ENCODE measurements at places on chromosomes 5 and 9. TPM values are rescaled to one million over a fixed set of nuclear protein-coding genes. Genes with fewer than 3 reads are reported as not detected.

The LCN12 gene
- total RNA-seq, result 0.38 TPM

The DUSP1 gene
- total RNA-seq, result 15.4 TPM

The RIMOC1 gene
- total RNA-seq, result 17.6 TPM

The ZCCHC10 gene
- 22.3 TPM for total RNA-seq

The PTGDS gene
- 2.0 TPM for total RNA-seq

The PRELID2 gene
- 4.1 TPM for total RNA-seq

The ADGRD2 gene
- total RNA-seq, result not detected

The TGFBR1 gene
- 23.4 TPM for total RNA-seq

DNA sequence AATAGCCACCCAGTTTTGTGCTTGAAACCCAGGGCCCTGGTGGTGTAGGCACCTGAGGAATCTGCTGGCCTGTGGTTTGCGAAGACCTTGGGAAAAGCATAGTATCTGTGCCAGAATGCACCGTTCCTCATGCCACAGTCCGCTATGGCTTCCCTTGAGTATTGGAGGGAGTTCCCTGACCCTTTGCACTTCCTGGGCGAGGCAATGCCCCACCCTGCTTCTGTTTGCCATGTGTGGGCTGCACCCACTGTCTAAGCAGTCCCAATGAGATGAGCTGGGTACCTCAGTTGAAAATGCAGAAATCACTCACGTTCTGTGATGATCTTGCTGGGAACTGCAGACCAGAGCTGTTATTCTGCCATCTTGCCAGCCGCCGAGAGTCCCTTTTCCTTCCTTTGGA is 483.5 kb downstream of the AGTPBP1 start:
- DNase-seq, result no peak

GRCh38 chr5:74408150-74409043 is 232.1 kb downstream of the ENC1 start:
- DNase-seq, result no peak

DNA sequence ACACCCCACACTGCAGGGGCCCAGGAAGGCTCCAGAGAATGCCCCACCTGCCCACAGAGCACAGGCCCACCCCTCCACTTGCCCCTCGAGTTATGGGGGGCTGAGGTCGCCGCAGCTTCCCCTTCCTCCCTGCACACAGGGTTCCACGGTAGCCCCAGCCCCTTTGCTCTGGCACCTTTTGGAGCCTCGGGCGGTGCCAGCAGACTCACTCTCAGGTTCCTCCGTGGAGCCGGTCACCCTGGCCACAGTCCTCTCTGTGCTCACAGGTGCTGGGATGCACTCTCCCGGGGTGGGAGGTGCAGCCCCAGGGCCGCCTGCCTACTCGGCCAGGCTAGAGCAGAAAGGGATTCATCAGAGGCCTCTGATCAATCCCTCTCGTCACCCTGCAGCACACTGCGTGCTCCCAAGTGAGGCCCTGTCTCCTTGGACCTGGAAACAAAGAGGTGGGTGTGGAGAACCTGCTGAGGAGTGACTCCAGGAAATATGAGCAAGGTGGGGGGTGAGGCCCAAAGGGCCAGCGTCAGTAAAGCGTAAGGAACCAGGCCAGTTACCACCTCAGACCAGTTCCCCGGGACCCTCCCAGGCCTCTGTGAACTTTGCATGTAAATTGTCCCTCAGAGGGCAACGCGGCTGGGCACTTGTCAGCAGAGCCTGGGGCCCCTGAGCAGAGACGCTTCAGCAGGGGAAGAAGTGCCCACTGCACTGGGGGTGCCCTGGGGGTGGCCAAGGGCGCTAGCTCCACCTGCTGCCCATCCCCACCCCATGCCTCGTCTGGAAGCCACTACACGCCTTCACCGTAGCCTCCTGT is 167.8 kb downstream of the OLFM1 start:
- peak; percentile 82 for DNase-seq

GRCh38 chr5:107968406-107968843 is 297.7 kb upstream of the EFNA5 start:
- no peak for DNase-seq

DNA sequence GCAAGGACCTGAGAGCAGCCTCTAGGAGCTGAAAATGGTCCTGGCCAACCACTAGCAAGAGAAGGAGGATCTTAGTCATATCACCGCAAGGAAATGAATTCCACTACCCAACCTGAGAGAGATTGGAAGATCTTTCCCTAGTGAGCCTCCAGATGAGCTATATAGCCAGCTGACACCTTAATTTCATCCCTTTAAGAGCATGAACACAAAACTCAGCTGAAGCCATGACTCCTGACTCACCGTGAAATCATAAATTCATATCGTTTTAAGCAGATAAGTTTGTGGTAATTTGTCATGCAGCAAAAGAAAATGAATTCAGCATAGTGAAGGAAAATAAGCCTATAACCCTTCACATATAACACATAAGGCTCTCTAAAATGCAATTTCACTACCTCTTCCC is 23.5 kb downstream of the MAPKAP1 start:
- DNase-seq, result no peak

- peak; percentile 27 for DNase-seq
These were observed 132.4 kb downstream of the TTLL11 start for GRCh38 chr9:121960665-121961064.

- peak; percentile 26 for DNase-seq
These were observed 76.9 kb downstream of the LIX1 start for GRCh38 chr5:97065475-97065874.

GRCh38 chr5:138980441-138980840 is 105.3 kb upstream of the LRRTM2 start:
- no peak for DNase-seq

DNA sequence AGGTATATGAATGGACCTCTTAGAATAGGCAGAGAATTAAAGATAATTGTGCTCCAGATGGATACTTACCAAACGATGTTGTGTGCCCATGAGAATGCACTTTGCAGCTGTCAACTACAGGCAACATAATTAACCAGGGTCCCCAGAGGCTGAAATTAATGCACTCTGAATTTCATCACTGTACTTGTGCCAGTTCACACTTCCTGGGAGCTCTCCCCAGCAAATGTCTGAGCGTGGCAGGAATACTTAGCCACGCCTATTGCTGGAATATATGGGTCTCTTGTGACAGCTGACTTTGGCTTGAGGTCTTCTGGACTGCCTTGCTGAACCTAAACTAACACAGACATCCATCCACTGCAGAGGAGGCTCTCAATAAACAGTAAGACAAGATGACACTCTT is 11.9 kb upstream of the C1QTNF2 start:
- no peak for DNase-seq

DNA sequence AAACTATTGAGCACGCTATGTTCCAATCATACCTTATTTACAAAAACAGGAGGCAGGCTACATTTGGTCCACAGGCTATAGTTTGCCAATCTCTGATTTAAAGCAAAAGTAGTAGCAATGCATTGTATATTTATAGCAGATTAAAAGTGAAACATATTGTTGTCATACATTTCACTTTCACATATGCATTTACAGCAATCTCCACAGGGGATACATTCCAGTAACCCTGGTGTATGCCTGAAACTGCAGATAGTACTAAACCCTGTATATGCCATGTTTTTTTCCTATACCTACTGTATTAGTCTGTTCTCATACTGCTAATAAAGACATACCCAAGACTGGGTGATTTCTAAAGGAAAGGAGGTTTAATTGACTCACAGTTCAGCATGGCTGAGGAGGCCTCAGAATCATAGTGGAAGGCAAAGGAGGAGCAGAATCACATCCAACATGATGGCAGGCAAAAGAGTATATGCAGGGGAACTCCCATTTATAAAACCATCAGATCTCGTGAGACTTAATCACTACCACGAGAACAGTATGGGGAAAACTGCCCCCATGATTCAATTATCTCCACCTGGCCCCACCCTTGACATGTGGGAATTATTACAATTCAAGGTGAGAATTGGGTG is 5.9 kb upstream of the CSF1R start:
- no peak for DNase-seq

DNA sequence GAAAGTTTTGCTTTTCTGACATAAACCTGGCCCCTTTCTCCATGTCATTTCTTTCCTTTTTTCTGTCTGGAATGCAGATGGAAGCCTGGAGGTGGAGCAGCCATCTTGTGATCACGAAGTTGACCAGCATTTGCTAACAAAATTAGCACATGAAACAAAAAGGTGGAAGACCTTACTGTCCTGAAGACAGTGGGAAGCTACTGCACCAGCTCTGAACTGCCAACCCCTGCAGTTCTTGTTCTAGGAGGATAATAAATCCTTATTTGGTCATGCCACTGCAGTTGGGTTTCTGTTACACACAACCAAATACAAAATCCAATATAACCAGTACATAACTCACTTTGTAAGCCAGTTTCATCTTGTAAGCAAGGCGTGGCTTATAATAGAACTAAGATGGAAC is 249.4 kb upstream of the TBCA start:
- peak; percentile 21 for DNase-seq

GRCh38 chr5:157598350-157598936 is 22.9 kb upstream of the ADAM19 start:
- DNase-seq, result no peak

DNA sequence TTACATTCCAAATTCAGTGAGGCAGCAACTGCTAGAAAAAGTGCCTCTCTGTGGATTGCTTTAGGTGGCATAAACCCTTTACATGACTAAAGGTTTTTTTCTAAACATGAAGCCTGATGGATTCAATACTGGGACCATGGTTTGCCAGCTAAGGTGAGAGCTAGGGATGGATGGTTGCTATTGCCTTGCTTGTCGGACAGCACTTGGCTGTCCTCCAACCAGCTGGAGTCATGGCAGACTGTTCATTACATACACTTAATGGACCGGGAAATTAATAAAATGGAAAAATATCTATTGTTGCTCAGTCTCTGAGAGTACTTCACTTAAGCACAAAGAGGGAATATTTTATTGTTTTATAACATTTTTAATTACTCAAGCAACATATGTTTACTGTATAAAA is 116.9 kb upstream of the TRPC7 start:
- no peak for DNase-seq

DNA sequence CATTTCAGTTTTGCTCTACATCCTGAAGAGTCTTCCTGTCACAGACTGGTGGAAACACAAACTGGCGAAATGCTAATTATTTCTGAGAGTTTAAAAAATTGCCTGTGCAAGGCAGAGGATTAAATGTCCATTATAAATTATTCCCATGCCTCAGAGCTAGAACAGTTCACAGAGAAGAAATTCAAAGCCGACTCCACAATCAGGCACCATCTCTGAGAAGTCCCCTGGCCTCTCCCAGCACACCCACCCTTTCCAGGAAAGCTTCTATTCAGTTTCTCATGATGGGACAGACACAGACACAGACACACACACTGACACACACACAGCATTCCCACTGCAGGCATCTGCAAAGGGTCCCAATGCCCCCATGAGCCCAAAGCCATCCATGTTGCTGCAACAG is 253.1 kb downstream of the DENND1A start:
- DNase-seq, result no peak

DNA sequence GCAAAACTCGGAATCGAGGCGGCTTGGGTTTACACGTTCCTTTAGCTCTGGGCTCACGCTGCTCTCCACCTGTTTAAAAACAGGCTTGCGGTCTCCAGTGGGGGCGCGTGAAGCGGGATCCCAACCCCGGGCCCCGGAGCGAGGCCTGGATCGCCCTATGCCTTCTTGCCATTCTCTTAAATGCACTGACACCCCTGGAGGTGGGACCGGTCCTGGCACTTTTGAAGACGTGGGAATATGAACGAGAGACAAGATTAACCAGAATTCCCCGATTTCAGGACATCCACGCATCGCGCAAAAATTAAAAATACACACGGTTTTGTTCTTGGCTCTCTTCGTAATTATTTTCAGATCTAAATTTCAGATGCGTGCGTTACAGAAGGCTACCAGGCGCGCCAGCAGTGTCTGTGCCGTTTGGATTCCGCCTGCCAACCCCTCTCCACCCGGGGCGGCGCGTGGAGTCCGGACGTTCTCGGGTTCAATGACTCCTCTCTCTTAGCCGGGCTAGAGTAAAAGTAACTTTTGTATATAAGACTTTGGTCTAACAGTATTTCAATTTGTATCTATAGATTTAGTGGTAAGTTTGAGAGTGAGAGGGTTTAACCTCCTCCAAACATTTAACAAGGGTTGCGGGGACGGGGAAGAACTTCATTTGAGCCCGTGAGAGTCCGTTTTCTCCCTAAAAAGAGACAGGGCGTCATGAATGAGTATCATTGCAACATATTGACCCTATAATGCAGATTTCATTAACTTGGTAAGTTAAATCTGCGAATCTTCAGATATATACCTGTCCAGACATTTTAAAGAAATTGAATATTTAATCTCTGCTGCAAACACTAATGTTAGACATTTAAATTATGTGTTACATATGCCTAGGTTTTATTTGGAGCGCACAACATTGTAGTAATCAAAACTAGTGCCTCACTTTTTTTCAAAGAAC is 3.8 kb downstream of the FOXD1 start:
- DNase-seq, result peak; percentile 80

DNA sequence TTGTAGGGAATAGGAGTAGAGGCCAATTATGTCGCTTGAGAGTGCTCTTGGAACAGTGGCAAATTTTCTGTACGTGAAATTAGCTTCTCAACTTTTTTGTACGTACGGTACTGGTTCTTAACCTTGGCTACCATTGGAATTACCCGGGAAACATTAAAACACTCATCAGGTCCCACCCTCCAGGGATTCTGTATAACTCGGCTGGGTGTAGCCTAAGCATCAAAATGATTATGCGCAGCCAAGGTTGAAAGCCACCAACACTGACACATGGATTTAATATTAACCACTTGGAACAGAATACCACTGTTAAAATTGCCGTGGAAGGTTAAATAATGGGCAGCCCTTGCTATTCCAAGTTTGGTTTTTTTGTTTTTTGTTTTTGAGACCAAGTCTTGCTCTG is 17.4 kb downstream of the DNAJA1 start:
- DNase-seq, result no peak

- no peak for DNase-seq
These were observed 56.6 kb downstream of the ADAM19 start for GRCh38 chr5:157518963-157519362.

- DNase-seq, result no peak
These were observed 113.7 kb upstream of the MAP1B start for GRCh38 chr5:71993600-71993999.

DNA sequence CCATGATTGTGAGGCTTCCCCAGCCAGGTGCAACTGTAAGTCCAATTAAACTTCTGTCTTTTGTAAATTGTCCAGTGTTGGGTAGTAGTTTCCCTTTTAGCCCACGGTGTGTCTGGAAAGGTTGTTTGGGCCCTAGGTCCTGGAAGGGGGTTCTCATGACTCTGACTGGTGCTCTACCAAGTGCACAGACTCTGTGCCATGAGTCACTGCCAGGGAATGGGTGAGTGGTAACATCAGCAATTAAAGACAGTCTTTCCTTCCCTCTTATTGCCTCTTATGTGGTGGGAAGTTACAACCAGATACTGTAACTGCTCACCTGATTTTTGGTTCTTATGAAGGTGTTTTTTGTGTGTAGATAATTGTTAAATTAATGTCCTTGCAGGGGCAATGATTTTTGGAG is 141.2 kb downstream of the PRDM9 start:
- DNase-seq, result no peak

GRCh38 chr5:44246986-44247385 is 142.2 kb downstream of the FGF10 start:
- DNase-seq, result no peak

DNA sequence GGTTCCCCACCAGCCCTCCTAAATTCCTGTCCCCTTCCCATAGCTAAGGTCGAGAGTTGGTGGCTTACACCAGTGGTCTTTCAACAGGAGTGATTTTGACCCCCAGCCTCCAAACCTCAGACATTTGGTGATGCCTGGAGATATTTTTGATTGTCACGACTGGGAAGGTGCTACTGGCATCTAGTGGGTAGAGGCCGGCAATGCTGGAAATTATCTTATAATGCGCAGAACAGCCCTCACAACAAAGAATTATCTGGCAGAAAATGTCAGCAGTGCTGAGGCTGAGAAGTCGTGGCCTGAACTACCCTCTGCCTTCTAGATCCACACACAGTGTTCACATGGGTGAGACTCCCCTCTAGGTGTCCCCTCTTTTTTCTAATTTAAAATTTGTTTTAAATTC is 69.6 kb downstream of the IL31RA start:
- peak; percentile 9 for DNase-seq

All from H7 (cell line).